ENCODE measurements at places on chromosomes 3 and 15.
A peak's percentile ranks its signal among the peaks of the same experiment; 100 is the strongest.

DNA sequence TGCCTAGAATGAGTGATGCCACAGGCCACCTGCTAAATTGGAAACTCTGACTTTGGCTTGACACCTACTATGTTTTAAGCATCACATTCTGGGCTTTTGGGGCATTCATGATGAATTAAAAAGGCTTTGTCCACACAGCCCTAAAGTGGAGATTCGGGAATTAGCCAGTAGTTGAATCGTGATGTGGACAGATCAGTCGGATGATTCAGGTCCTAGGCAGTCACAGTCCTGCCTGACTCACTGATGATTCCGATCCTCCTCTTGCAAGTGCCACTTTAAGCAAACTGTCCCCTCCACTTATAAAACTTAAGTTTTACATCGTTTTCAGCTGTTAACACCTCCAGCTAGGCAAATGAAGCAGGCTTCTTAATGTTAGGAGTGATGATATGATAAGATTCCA, 75.3 kb downstream of the SYNPR start:
- no peak for DNase-seq

DNA sequence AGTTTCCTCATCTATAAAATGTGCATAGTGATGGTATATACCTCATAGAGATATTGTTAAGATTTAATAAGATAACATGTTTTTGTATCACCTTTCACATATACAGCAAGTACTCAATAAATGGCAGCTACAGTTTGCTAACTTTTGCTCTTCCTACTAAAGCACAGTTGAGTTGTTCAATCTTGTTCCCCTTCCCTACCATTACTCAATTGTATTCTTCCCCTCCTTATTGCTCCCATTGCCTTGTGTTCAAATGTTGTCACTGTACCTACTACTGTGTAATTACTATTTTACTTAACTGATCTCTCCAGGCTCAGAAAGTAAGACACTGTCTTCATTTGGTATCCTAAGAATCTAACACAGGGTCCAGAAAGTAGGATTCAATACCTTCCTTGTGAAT, 5.5 kb downstream of the CD47 start:
- DNase-seq, result peak; percentile 43

- no peak for DNase-seq
Observed at GRCh38 chr3:99928771-99929744, 111.4 kb downstream of the CMSS1 start.

DNA sequence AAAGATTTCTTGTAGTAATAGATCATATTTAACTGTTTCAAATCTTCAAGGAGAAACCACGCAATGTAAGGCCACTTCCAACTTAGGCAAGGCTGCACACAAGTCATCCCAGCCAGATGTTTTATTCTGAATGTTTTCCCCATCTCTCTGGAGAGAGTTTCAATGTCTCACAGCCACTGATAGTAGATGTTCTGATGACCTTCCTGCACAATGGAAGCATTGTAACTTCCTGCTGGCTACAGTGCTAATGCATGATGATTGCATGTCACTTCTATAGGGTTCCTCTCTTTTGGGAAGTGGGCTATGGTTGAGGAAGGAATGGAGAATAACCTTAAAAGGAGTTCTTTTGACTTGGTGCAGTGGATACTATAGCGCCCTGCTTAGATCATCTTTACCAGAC, 328.0 kb downstream of the ZNF621 start:
- DNase-seq, result no peak

GRCh38 chr3:153282355-153282754, 120.3 kb downstream of the RAP2B start:
- DNase-seq, result no peak

DNA sequence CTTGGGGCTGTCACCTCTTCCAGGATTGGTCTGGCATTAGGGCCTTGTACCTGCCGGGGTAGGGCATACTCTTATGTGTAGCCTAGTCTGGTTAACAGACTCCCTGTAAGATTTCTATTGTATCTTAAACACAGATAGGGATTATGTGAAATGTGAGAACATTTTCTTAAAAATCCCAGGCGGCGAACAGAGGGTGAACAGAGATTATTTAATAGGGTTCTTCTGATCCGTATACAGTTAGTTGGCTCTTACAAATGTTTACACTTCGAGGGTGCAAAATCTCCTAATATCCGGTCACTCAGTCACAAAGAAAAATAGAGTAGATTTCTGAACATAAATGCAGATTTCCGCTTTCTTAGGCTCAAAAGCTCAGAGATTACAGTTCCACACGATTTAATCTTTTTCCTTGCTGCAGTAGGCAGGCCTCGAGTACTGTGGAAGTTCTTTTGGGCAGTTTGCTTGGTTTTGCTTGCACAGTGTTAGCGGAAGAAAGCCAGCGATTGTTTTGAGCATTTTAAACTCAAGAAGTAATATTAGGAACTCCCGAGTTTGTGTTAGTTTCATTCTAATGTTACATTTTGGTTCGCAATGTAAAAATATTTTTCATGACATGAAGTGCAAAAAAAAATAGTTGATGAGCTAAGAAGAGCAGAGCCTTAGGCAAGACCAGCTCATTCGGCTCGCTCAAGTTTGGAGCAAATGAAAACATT, 993 bp downstream of the PLCL2 start:
- DNase-seq, result no peak

DNA sequence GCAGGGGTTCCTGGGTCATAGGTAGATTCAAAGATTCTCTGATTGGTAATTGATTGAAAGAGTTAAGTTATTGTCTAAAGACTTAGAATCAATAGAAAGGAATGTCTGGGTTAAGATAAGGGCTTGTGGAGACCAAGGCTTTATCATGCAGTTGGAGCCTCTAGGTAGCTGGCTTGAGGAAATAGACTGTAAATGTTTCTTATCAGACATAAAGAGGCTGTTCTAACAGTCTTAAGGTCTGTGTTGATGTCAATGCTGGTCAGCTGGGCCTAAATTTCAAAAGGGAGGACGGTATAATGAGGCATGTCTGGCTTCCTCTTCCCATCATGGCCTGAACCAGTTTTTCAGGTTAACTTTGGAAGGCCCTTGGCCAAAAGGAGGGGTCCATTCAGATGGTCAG, 48.9 kb downstream of the GASK1A start:
- DNase-seq, result no peak

- DNase-seq, result no peak
Observed at GRCh38 chr3:17143893-17144664, 259.3 kb downstream of the PLCL2 start.

- DNase-seq, result peak; percentile 62
Observed at GRCh38 chr15:72339777-72340177, 19.8 kb upstream of the CELF6 start.
